ENCODE measurements at places on chromosomes 2 and 18.

GRCh38 chr2:206392118-206392517 is 51.2 kb upstream of the ADAM23 start:
- peak; percentile 25 for DNase-seq

DNA sequence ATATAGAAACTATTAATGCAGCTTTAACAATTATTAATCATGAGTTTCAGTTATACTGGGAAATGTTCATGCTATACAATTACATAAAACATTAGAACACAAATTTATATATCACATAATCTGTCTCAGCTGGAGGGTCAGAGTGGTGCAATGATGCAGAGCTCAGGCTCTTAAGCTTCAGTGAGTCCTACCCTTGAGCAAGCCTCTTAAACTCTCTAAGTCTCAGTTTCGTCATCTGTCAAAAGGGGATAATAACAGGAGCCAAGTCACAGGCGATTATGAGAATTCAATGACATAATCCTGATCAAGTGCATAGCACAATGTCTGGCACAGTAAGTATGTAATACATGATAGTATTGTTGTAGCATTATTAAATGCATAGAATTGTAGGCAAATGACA is 46.0 kb downstream of the LAMA1 start:
- DNase-seq = no peak

DNA sequence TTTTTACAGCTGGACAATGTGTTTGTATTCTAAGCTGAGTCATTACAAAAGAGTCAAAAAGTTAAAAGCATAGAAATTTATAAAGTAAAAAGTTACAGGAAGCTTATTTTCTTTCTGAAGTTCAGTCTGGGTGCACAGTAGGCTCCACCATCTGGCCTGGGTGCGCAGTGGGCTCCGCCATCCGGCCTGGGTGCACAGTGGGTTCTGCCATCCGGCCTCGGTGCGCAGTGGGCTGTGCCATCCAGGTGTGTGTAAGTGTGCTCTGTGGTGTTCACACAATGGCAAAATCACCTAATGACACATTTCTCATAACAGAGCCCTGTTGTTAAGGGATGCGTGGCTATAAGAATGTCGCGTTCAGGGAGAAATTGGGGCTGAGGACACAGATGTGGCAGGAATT is 195.5 kb downstream of the ANKRD30B start:
- no peak for DNase-seq

DNA sequence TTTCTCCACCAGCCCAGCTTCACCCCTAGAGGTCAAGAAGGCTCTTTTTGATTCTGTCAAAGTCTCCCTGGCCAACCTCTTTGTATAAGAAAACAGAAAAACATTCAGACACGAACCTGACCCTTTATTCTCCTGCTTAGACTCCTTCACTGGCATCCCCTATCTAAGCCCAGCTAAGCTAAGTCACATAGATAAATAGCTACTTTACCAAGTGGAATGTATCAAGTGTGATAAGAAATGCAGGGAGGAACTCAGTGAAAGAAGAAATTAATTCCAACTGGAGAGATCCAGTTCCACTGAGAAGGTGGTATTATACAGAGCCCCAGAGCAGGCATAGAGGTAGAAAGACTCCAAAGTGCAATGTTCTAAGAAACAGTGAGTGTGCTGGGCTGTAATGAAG is 489.5 kb downstream of the TNS1 start:
- DNase-seq = no peak

- no peak for DNase-seq
These were observed 138.7 kb upstream of the BOD1L2 start for GRCh38 chr18:57008001-57008686.

- no peak for DNase-seq
These were observed 1.5 kb downstream of the IKZF2 start for GRCh38 chr2:213149949-213150314.

- no peak for DNase-seq
These were observed 101.6 kb downstream of the LBH start for GRCh38 chr2:30332791-30333453.

DNA sequence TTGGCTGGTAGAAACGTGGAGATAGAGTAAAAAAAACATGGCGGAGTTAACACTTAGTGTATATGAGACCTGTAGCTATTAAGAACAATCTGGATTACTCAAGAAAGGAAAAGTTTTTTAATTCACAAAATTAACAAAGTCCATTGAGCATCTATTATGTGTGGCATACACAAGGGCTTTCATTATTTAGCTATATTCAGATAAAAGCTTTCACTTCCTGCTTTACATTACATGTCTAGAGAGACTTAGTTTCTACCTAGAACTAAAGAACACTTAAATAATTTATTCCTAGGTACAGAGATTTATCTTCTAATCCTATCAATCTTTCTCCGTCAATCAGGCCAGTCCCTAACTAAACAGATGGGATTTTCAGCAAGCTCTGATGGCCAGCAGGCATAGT is 196.0 kb upstream of the SLC39A10 start:
- no peak for DNase-seq

- DNase-seq = no peak
These were observed 58.9 kb downstream of the CXCR4 start for GRCh38 chr2:136059036-136059472.

- no peak for DNase-seq
These were observed 16.7 kb upstream of the RAPH1 start for GRCh38 chr2:203551778-203552177.

GRCh38 chr18:77178559-77178958 is 46.0 kb upstream of the MBP start:
- DNase-seq = no peak

DNA sequence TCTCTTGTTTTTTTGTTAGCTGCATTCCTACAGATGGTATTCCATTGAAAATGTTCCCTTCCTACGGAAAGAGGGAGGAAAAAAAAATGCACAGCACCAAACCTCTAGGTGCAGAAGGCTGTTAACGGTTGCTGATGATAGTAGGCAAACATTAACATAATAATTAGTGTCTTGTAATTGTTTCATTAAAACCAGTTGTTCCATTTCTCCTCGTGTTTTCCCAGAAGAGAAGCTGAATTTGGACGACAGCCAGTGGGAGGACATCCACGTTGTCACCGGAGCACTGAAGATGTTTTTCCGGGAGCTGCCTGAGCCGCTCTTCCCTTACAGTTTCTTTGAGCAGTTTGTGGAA is 494.7 kb downstream of the ARHGAP15 start:
- DNase-seq = no peak

DNA sequence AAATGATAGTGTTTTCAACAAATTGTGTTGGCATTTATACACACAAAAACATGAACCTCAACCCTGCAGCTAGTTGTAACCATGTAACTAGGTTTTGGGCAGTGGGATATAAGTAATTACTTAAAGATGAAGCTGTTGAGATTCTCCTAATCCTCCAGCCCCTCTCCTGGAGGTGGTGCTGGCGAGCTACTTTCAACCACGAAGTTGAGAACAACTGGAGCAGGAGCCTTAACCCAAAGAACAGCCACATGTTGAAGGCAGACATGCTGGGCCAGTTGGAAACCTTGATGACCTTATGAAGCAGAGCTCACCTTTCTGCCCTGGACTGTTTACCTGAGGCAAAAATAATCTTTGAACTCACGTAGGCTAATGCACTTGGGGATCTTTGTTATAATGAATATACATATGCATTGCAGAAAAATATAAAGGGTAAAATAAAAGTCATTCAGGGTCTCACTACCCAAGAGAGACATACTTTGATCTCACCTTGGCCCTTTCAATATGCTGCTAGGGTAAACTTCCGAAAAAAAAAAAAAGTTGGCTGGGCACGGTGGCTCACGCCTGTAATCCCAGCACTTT is 89.6 kb upstream of the NPAS2 start:
- no peak for DNase-seq

GRCh38 chr18:2588666-2589344 is 17.4 kb downstream of the NDC80 start:
- no peak for DNase-seq

GRCh38 chr2:27221166-27221565 is 4.0 kb downstream of the CAD start:
- DNase-seq = no peak

DNA sequence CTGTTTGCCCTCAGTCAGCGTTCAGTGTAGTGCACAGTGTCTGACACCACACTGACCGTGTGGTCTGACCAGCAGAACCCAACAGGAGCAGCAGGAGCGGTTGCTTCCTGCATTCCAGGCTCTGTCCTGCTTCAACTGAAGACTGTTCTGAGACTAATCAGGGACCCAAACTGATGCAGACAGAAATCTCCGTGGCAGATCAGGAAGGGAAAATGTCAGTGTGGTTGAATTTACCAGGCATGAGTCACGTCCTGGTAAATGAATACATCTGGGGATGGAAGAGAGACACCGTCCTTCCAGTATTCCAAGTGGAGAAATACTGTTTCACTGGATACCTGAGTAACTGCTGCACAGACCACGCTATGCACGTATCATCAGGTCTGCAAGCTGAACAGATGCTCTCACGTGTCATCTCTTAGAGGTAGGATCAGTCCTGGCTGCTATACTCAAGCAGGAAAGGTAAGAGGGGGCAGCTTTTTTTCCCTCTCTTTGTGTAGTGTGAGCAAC is 223.6 kb upstream of the EPAS1 start:
- no peak for DNase-seq

- no peak for DNase-seq
These were observed 2.6 kb downstream of the SEC11C start for GRCh38 chr18:59142274-59142673.

- no peak for DNase-seq
These were observed 662.9 kb downstream of the IRS1 start for GRCh38 chr2:226136739-226137138.

GRCh38 chr2:95166065-95166763 is 605 bp downstream of the ZNF2 start:
- no peak for DNase-seq

DNA sequence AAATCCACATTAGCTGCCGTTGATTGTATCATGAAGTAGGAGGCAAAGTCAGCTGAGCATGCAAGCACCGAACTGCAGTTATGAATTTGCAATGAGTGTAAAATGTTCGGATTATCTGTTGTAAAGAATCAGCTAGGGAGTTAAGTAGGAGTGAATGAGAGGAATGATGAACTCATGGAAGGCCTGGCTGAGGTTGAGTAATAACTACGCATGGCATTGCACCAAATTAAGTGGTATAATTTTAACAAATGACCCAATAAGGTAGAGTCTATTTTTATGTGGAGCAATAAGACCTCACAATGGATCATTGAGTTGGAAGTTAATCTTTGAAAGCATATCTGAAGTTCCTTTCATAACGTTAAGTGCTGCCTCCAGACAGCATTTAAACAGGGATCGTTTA is 288.2 kb upstream of the CHST9 start:
- DNase-seq = no peak

DNA sequence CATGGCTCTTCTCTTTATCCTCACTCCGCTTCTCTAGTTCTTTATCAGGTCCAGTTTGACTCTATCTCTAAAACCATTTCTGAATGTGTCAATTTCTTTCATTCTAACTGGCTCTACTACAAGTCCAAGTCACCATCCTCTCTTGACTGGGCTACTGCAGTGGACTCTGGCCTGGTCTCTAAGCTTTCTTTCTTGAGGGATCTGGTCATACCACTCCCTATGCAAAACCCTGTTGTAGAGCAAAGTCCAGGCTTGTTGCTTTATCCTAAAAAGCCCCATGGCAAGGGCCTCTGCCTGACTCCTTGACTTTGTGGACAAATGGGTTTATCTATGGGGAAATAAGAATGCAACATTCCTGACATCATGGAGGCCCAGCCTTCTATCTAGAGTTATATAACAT is 87.1 kb downstream of the BCL2L11 start:
- no peak for DNase-seq

GRCh38 chr2:173196638-173197037 is 121.0 kb downstream of the MAP3K20 start:
- no peak for DNase-seq

DNA sequence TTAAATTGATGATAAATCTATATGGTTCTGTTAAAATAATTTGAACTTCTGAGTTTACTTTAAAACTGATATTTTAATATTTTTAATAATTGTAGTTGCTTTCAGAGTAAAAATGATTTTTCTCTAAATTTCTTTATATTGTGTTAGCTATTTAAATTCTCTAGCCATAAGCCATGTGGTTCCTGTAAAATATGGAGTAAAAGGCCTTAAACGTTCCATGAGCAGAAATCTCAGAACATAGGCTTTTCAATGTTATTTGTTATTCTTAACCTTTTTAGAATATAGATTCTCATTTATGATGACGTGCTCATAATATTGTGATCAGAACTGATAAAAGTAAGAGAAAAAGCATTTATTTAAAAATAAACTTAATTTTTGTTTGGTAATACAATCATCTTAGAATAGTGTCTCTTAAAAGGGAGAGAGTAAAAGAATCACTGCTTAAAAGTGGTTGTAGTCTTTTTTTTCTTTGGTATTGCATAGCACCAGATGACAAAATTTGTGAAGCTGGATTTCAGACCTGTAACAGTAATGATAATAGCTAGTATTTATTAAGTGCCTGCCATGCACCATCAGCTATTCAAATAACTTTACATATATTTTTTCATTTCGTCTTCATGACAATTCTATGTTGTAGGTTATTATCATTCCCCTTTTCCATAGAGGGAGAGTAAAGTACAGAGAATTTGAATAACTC is 2.7 kb downstream of the BMPR2 start:
- no peak for DNase-seq

GRCh38 chr2:99875627-99876201 is 266.7 kb downstream of the AFF3 start:
- DNase-seq = no peak

GRCh38 chr2:40016151-40016885 is 237.3 kb upstream of the THUMPD2 start:
- no peak for DNase-seq

- no peak for DNase-seq
These were observed 52.3 kb upstream of the ZNF516 start for GRCh38 chr18:76547296-76547695.

- no peak for DNase-seq
These were observed 21.7 kb downstream of the LBH start for GRCh38 chr2:30252723-30253701.

DNA sequence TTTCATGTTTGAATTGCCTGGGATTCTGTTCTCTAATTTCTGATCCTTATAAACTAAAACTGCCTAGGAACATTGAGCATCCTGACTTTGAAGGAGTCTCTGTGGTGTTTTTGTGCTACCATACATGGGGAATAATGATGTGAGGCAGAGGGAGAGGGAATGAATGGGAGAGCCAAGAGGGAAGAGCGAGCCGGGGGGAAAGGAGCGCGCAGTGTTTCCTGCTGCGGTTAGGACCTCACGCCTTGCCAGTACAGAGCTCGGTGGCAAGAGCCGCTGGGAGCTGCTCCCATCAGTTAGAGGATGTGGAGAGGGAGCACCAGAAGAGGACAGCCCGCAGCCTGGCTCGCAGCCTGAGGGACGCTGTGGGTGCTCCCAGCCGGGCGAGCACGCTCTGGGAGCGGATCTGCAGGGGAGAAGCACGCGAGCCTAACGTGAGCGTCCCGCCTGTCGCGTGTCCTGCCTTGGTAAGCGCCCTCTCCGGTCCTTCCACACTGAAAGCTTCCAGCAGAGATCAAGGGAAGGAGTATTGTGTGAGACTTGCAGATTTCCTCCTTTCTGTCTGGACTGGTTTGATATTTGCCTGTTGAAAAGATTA is 114.7 kb downstream of the FAM210A start:
- DNase-seq = no peak

GRCh38 chr2:59752512-59752911 is 800.9 kb downstream of the BCL11A start:
- DNase-seq = no peak
